ENCODE measurements at places on chromosomes 1 and 21.

DNA sequence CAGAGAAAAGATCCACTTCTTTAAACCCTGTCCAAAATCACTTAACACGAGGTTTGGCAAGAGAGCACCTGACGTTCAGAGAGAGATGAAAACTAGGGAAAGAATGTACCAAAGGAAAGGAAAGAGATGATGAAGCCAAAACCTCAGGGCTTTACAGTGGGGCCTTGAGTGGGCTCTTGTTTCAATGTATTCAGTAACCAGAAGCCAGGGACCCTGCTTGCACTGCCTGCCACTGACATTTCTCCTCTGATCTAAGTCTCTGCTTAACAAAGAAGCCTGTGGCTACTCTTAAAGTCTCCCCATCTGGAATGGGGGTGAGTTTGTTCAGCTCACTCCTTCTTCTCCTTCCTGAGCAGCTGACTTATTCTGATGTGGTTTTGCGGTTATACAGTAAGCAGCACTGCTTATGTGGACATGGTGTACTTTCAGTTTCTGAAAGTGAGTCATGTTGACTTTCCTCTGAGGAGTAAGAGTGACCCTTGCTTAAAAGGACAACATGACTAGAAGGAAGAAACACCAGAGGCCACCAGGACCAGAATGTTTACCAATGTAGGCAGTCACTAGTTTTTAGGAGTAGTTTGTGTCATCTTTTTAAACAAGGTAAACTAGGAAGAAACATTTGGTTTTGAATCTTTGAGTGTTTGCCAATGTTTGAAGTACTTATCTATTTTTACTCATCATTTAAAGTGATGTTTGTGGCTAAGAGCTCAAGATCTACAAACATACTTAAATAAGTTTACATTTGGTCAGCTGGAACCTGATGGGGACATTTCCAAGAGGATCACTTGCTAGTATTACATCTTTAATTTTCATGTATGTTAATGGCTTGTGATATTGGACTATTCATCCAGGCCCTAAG lies 87.4 kb downstream of the FASLG start:
- DNase-seq: peak; percentile 97

DNA sequence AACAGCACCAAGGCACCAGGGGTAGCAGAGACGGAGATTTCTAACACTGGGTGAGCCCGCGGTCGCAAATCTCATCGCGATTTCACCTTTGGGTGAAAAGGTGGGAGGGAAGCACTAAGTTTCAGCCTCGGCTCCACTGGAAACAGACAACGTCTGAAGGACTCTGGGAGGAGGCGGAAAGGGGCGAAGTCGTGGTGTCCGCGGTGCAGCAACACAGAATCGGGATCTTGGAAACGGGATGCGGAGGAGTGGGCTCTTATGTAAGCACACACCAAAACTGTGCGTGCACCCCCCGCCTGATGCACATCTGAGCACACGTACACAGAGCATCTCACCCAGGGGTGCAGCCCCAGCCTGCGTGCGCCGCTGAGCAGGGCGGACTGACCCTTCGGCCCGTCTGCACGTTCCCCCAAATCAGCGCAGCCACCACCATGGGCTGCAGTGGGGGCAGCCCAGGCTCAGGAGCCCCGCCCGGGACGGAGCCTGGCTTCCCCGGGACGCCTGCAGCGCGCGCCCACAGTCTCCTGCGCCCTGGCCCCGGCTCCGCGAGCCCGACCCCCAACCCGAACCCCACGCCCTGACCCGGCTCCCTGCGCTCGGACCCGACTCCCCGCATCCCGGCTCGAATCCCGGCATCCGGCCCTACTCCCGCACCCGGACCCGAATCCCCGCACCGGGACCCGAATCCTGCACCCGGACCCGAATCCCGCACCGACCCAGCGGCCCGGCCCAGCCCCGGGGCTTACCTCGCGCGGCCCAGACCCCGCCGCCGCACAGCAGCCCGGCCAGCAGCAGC lies 670 bp downstream of the CLSTN1 start:
- peak; percentile 44 for DNase-seq

DNA sequence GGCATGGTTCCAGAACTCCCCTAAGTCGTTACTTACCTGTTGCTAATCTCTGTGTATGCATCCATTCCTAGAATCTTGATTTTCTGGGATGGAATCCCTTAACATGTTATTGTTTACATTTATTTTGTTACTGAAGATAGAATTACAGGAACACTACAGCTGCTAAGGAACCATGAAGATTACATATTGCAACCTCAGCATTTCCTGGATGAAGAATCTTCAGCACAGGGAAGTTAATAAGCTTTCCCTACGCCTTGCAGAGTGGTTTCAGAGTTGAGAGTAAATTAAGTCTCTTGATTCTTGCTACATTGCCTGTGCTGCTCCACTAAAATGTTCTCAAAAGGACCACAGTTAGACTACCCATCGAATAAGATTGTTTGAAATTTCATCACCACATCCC lies 31.4 kb upstream of the GBP6 start:
- no peak for DNase-seq

DNA sequence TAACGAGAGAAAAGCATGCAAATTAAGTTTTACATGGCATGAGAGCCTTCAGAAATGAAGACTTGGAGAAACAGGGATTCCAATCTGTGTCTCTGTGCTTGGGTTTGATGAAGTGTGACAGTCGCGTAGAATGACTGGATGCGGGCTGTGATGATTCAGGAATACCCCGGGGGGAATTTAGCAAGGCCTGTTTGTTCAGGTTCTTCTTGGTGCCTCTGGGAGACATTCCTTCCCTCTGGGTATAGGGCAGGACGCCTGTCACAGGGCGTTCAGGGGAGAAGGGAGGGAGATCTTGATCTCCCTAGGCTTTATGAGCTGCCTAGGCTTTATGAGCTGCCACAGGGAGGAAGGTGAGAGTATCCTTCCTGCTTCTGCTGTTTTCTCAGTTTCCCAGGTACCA lies 36.6 kb downstream of the DOP1B start:
- peak; percentile 94 for DNase-seq

GRCh38 chr1:79982211-79982610 lies 975.7 kb upstream of the ADGRL4 start:
- no peak for DNase-seq

GRCh38 chr1:183385340-183386144 lies 32.6 kb downstream of the NMNAT2 start:
- peak; percentile 1 for DNase-seq

- no peak for DNase-seq
Observed at GRCh38 chr1:235287208-235287882, 40.6 kb downstream of the ARID4B start.

- no peak for DNase-seq
Observed at GRCh38 chr1:160755911-160756848, 17.1 kb downstream of the SLAMF7 start.

DNA sequence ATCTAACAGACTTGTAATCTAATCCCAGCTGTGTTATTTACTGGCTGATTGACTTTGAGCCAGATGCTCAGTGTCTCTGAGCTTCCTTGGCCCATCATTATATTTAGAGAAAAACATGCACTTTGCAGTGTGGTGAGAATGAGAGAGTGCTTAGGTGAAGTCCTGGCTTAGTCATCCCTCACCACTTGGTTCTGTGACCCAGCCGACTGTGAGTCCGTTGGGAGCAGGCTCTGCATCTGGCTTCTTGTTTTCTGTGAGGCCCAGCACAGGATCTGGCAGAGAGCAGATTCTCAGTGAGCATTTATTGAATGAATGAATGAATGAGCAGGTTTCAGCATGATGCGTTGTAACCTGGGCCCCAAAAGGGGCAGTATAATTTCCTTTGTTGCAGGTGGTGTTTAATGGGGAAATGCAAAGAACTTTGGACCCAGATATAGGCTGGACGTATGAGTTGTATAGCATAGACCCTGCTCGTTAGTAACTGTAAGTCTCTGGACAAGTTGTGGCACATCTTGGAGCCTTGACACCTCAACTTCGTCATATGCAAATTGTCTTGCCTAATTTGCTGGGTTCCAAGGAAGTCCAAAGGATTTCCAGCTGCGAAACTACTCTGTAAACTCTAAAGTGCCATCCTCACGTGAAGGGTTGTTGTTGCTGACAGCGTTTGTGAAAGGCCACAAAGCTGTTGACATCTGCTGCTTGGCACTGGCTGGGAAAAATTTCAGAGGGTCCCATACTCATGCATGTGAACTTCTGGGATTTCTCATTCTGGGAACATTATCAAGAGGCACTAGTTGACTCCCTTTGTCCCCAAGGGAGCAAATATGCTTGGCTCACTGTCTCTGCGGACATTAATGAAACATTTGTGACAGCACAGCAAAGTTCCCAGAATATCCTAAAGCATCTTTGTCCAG lies 138.8 kb upstream of the USP24 start:
- no peak for DNase-seq

DNA sequence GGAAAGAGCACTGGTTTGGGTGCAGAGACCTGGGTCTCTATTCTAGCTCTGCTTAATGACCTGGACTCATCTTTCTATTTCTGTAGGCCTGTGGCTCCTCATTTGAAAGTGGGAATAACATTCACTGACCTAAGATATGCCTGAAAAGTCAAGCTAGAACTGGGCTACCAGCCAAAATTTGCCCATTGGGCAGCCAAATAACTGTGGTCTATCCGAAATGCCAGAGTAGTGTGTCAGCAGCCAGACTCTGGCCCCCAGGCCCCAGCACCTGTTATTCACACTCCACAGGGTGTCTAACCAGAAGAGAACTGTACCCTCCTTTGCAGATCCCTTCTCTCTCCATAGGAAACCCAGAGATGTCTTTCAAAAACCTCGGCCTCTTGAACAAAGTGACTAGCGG lies 12.6 kb downstream of the DAB1 start:
- DNase-seq: peak; percentile 95

DNA sequence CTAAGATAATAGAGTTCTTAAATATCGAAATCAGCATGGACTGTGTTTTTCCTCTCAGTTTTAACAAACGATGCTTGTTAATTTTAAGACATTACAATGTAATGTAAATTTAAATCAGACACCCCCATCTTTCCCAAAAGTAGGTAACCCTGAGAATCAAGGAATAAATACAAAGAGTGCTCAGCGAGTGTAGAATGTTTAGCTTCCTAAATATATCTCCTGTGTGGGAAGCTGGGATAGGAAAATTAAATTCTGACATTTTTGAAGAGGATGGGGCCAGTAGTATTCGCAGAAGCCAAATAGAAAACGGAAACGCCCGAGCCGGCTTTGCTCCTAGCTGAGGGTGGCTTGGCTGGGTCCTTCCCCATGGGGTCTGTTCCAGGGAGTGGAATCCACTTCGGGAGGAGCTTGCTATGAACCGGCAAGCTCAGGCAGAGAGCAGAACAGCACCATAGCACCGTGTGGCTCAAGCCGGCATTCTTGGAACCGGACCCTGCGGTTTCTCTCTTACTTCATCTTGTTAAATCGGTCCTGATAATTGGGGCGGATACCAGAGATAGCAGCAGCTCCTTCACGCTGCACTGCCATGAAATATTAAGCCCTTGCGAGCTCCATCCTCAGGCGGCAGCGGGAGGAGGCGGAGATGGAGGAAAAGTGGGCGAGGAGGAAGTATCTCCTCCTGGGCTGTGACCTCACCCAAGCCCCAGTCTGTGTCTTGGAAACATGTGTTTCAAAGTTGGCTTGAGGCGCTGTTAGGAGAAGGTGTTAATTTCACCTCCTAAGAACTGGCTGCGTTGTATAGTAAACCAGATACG lies 24.9 kb downstream of the MAP3K7CL start:
- DNase-seq: peak; percentile 37

- DNase-seq: peak; percentile 92
Observed at GRCh38 chr1:109901524-109902145, 9.0 kb upstream of the CSF1 start.

GRCh38 chr1:87119541-87120140 lies 205.2 kb downstream of the HS2ST1 start:
- DNase-seq: no peak

DNA sequence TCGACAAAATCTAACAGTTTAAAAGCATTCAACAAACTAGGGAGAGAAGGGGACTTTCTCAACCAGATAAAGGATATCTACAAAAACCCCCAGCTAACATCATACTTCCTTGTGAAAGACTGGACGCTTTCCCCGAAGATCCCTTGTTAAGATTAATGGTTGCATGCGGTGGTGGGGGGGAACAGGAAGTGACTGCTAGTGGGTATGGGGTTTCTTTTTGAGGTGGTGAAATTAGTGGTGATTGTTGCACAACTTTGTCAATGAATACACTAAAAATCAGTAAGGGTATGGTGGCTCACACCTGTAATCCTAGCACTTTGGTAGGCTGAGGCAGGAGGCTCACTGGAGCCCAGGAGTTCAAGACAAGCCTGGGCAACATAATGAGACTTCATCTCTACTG lies 26.9 kb upstream of the EYA3 start:
- no peak for DNase-seq

GRCh38 chr1:59055908-59056719 lies 240.8 kb upstream of the FGGY start:
- DNase-seq: no peak

DNA sequence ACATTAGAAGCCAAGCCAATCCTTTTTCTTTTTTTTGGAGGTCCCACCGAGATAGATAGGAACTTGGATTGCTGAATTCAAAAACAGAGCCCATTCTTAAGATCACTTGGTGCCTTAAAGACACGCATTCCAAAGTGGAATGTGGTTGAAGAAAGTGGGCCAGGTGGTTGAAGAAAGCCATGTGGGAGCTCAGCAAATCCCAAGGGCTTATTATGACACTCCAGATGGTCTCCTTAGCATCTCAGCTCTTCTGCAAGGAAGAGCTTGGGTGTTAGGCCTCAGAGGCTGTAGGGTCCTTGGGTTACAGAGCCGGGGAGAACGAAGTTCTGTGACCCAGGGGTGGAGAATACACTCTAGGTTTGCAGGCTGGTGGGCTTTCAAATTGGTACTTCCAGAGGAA lies 13.5 kb downstream of the TOR3A start:
- no peak for DNase-seq

DNA sequence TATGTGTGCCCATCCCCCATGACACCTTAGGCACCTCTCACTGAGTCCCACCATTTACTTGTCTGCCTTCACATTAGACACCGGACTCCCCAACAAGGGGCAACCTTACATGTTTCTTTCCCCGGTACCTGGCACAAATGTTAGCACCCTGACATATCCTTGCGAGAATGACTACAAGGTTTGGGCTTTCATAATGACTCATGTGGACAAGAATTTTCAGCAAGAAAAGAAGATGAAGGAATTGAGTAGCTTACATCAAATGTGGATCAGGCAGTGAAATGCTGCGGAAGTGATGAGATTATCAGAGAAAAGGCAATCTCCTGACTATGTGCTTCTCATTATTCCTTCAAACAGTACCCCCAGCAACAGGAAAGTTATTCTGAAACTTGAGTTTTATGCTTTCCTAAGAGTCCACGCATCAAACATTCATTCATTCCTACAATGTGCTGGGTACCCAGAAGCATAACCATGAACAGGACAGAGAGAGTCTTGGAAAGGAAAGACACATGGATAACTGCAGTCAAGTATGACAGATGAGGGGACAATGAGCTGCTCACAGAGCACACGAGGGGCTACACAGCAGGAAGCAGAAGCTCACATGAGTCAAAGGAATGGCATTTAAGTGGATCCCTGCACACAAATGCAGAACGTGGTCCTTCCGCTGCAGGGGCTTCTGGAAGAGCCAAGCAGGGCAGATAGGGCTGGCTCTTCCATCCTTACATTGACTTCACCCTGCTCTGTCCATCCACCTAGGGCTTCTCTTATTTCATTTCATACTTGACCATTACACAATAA lies 112.1 kb downstream of the PCNX2 start:
- DNase-seq: peak; percentile 60

All from kidney tubule cell (primary cell).